ENCODE measurements at places on chromosomes 1 and 21.

GRCh38 chr1:150271291-150271959 is 1.2 kb upstream of the C1orf54 start:
- DNase-seq: no peak

DNA sequence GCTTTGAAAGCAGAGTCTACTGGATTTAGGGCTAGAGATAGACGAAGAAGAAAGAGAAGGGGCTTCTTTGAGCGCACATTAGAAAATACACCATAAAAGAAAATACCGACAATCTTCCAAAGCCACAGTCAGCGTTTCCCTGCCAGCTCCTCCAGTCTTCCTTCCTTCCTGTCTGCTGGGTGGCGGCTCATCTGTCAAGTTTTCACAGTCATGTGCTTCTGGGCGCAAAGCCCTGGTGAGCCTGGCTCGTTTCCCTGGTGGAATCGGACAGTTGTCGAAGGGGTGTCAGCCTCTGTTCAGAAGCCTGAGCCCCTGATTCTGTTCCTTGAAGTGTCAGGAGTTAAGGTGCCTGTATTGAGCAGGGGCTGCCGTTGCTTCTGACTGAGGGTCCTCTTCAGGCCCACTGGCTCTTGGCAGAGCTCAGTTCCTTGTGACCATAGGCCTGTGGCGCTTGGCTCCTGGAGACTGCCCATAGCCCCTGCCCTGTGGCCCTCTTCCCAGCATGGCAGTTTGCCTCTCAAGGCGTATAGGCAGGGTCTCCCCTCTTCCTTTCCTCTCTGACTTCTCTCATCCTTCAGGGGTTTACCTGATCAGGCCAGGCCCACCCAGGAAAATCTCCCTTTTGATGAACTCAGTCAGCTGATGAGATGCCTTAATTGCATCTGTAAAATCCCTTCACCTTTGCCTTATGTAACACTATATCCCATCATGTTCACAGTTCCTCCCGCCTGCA is 58.6 kb downstream of the ADARB1 start:
- no peak for DNase-seq

DNA sequence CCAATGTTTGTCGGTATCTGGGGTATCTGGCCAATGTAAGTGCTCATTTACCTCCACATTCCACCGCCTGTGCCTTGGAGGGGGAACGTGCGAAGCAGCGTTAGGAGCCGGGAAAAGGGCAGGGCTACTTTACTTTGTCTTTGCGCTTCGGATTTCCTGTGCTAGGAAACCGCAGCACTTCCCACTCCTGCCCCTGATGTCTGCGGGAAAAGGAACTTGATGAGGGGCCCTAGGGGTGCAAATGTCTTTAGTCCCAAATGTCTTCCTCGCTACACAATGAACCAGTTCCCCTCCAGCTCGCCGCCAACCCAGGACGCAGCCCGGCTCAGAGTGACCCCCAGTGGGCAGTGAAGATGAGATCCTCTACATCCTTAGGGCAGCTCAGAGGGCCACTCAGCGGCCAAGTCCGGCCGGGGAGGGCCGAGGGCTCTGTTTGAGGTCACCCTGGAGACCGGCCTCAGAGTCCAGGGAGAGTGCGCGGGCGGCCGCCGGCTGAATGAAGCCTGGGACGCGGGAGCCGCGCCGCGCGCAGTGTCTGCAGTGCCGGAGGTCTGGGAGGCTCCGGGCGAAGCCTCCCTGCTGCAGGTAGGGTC is at the start of gene DYNLT5:
TSS of gene DYNLT5 (plus strand) at position 460 of the 593 bp plus-strand sequence. CDS start 2,200 bp downstream, outside the sequence.
- no peak for DNase-seq

- no peak for DNase-seq
These were observed 27.3 kb downstream of the CLIC6 start for GRCh38 chr21:34696121-34696520.

GRCh38 chr1:39110325-39110851 is 84.2 kb downstream of the NDUFS5 start:
- no peak for DNase-seq

- no peak for DNase-seq
These were observed 27.8 kb downstream of the WNT9A start for GRCh38 chr1:227919906-227920305.

DNA sequence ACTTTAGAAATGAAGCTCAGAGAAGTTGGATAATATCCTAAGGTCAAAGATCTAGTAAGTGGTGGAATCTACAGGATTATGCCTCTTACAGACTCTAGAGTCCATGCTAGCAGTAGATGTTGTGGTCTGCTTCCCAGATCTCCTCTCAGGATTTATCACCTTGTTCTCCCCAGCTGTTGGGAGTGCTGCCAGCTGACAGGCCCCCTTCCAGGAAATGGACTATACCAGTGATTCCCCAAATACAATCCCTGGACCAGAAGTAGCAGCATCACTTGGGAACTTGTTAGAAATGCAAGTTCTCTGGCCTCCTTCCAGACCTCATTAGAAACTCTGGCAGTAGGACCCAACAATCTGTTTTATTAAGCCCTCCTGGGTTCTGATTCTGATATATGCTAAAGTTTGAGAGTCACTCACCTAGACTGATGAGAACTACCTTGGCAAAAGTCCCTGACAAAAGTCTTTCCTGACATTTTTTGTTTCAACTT is 24.5 kb upstream of the NTNG1 start:
- no peak for DNase-seq

GRCh38 chr1:150558761-150559655 is 9.8 kb downstream of the ADAMTSL4 start:
- no peak for DNase-seq

DNA sequence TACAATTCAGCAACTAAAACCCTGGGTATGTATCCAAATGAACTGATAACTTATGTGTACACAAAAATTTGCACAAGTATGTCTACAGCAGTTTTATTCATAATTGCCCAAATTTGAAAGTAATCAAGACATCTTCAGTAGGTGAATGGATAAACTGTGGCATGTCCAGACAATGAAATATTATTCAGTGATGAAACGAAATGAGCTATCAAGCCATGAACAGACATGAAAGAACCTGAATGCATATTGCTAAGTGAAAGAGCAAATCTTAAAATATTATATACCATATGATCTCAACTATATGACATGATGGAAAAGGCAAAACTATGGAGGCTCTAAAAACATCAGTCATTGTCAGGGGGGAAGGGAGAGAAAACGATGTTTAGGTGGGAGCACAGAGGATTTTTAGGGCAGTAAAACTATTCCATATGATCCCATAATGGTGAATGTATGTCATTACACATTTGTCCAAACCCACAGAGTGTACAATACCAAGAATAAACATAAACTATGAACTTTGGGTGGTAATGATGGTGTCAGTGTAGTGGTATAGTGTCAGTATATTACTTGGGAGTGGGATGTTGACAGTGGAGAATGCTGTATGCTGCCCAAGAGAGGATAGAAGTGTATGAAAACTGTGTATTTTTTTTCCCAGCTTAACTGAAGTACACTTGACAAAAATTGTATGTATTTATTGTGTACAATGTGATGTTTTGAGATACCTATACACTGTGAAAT is 92.8 kb upstream of the PPP2R5A start:
- DNase-seq: no peak

DNA sequence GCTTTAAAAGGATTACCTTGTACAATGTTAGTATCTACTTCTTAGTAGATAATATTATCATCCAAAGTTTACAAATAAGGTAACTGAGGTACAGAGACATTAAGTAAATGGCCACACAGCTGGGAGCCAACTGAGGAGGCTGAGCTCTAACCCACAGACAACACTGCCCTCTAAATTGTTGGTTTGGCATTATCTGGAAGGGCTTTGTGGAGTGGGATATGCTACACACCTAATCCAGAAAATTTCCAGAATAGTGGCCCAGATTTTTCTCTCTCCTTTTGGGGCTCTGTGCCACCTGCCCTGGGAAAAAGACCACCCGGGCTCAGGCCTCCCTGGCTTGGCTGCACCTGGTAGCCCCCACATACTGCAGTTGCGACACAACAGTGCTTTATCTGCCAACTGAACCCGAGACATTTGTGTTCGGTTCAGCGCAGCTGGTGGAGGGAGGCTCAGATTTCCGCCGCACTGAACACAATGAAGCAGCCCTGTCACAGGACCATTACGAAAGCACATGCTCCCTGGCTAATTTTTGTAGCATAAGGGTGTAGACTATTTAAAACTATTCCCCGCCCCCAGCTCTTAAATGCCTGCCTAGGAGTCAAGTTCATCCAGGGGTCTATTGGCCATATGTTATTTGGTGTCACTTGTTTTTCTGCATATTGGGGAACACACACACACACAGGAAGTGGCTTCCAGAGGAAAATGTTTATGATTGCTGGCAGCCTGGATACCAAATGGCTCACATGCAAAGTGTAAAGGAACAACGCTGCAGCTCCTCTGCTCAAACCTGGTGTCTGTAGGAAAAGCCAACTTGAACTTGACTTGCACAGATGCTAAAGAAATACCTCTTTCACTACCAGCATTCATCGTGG is 92.3 kb upstream of the ESRRG start:
- DNase-seq: no peak

DNA sequence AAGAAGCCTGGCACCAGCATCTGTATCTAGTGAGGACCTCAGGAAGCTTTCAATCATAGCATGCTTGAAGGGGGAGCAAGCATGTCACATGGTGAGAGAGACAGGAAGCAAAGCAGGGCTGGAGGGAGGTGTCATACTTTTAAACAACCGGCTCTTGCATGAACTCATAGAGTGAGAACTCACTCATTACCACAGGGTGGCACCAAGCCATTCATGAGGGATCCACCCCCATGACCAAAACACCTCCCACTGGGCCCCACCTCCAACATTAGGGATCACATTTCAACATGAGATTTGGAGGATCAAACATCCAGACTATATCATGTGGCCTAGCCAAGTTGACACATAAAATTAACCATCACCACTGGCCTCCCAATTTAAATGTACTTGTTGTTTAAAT is 125.1 kb upstream of the KCND3 start:
- DNase-seq: no peak

DNA sequence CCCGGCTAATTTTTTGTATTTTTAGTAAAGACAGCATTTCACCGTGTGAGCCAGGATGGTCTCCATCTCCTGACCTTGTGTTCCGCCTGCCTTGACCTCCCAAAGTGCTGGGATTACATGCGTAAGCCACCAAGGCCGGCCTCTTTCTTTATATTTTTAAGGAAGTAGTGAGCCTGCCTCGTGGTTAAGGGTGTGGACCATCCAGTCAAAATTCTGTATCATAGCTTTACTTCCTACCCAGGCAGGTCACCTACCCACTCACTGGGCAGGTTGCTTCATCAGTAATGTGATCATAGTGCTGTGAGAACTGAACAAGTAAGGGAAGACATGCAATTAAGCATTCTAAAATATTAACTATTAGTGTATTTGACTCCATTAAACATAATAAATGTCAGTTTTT is 8.1 kb upstream of the ACOT7 start:
- no peak for DNase-seq

DNA sequence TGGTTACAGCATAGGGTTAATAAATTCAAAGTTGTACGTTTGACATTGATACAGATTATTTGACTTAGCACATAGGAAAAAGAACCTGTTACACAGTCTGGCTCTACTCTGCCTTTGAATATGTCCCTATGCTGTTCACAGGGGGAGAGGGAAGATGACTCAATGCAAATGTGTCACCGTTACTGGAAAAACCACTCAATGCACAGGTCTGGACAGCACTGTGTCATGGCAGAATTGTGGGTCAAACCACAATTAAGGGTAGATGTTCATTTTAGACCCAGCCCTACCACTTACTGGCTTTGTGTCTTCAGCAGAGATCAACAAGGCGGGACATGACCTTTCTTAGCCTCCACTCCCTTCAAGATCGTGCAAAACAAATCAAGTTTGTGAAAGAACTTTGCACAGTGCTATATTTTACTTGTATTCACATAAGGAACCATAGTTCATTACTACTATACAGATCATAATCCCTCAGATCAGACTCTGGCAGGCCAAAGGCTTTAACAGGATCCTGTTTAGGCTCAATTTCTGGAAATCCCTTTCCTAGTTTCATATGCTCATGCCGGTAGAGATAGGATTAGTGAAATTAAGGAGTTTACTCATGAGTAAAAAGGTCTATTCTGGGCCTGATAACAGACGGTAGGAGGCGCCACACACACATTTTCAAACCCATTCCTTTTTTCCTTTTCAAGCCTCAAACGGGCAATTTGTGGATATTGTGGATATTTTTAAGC is 22.1 kb downstream of the EIF2D start:
- peak; percentile 75 for DNase-seq

GRCh38 chr1:100532645-100533044 is 5.3 kb upstream of the GPR88 start:
- no peak for DNase-seq

- peak; percentile 75 for DNase-seq
These were observed 23.8 kb upstream of the LRRC8C start for GRCh38 chr1:89608984-89609725.
